IgD-negative memory B cell (primary cell): ENCODE measurements at places on chromosomes 16 and 17. TPM values are rescaled to one million over a fixed set of nuclear protein-coding genes. Genes with fewer than 3 reads are reported as not detected.

The RCVRN gene
- polyA plus RNA-seq: not detected

The ATAD5 gene
- polyA plus RNA-seq: 1.7 TPM

The SKAP1 gene
- 11.5 TPM for polyA plus RNA-seq

The OTOA gene
- not detected for polyA plus RNA-seq

The TENT4B gene
- polyA plus RNA-seq: 3.4 TPM

The PERCC1 gene
- polyA plus RNA-seq: not detected

The SULT1A3 gene
- polyA plus RNA-seq: 1.9 TPM

The ZNF276 gene
- polyA plus RNA-seq: 24.6 TPM

The GFAP gene
- 0.45 TPM for polyA plus RNA-seq

The STX1B gene
- polyA plus RNA-seq: 0.18 TPM

The SP6 gene
- polyA plus RNA-seq: not detected

The PPL gene
- 0.55 TPM for polyA plus RNA-seq

The HOXB2 gene
- 0.94 TPM for polyA plus RNA-seq

The ABI3 gene
- 34.2 TPM for polyA plus RNA-seq

The AGRP gene
- polyA plus RNA-seq: not detected

The IRX3 gene
- polyA plus RNA-seq: not detected

The MON1B gene
- polyA plus RNA-seq: 33.2 TPM

The NCBP3 gene
- polyA plus RNA-seq: 12.5 TPM
